Progenitor cell of endocrine pancreas (in vitro differentiated cells): ENCODE measurements at places on chromosomes 7 and 10. TPM values are rescaled to one million over a fixed set of nuclear protein-coding genes. Genes with fewer than 3 reads are reported as not detected.

HOXA11 gene
- total RNA-seq: not detected in 2 replicates

RADIL gene
- total RNA-seq: 1.8 and 2.0 TPM in 2 replicates

PLCE1 gene
- total RNA-seq: 12.1 and 14.1 TPM in 2 replicates

GRCh38 chr10:128927497-128928161 lies 539.4 kb upstream of the MGMT start:
- DNase-seq: no peak

- no peak for DNase-seq
Measured at GRCh38 chr7:159094919-159095915, 49.5 kb downstream of the VIPR2 start.

GRCh38 chr10:55476129-55476528 lies 675.1 kb upstream of the PCDH15 start:
- DNase-seq: no peak

GRCh38 chr7:154841731-154842331 lies 161.1 kb downstream of the PAXIP1 start:
- DNase-seq: no peak

GRCh38 chr7:16402940-16403339 lies 18.4 kb downstream of the CRPPA start:
- DNase-seq: no peak

GRCh38 chr10:59779756-59780533 lies 26.7 kb upstream of the MRLN start:
- no peak for DNase-seq
